ENCODE measurements at places on chromosomes 12 and 14.

- DNase-seq = peak; percentile 94
Observed at GRCh38 chr14:50790589-50790988, 40.4 kb downstream of the NIN start.

DNA sequence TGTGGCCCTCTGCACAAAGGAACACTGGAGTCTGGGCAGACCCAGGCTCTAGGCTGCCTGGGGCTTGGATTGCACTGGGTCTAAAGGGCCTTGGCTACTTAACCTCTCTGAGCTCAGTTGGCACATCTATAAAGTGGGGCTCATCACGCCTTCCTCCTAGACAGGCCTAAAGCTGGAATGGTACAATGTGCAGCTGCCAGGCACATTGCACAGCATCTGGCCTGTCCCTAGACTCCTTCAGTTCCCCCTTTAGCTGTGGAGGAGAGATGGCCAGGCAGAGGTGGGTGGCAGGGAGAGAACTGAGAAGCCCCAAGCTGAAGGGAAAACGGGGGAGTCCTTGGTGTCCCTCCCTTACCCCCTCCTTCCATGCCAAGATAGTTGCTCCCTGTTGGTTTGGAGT, 10.8 kb downstream of the IRF2BPL start:
- DNase-seq = no peak

DNA sequence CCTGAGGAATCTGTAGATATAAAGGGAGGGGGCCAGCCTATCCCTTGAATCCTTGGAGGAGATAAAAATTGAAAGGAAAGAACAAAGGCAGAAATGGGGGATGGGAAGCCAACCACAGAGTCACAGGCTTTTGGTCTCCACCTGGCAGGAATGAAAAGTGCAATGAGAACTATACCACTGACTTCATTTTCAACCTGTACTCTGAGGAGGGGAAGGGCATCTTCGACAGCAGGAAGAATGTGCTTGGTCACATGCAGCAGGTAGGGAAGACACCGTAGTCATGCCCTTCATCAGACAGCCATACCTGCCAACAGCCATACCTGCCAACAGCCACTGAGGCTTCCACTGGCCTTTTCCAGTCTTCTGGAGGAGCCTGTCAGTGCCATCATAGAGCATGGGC, 13.4 kb downstream of the ASB8 start:
- no peak for DNase-seq

DNA sequence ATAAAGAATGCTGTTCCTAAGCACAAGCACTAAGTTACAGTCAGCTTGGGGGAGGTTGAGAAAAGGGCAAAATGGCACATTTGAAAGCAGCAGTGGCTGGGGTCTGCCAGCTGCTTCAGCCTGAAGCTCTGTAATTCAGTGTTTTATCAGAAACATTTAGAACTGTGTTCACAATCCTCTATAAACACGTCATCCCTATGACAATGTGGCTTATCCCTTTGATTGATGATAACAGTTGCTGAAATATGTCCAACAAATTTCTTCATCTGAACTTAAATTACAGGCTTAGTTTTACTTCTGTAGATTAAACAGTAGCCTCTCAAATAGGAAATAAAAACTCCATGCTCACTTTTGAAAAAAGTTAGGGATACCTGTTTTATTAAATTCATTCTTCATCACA, 108.8 kb downstream of the VEZT start:
- DNase-seq = peak; percentile 72

DNA sequence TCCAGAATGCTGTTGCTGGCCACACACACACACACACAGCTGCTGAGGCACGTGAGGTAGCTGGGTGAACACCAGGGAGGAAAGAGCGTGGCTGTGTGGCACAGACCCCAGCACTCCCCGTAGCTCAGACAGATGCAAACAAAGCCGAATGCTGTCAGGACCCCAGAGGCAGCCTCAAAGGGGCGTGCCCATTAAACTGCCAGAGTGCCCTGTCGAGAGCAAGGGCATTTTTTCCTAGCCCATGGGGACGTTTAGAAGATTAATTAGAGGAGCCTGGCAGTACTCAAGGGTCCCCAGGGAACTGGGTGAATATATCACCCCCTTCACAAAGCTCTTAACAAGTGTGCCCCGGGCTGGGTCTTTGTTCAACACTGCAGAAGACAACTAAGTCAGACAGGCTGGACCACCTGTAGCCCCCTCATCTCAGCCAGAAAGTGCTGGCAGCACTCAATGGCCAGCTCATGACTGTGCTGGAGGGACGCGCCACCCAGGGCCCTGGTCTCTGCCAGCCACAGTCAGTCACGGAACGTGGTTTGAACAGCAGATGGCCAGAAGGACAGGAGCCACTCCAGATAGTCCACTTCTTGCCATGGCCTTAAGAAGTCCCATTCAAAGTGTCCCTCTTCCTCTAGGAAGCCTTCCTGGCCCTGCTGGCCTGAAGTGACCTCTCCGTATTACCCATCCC, 37.5 kb downstream of the TTC7B start:
- DNase-seq = no peak

- DNase-seq = no peak
Observed at GRCh38 chr12:99390707-99391106, 256.8 kb upstream of the GARIN6 start.

DNA sequence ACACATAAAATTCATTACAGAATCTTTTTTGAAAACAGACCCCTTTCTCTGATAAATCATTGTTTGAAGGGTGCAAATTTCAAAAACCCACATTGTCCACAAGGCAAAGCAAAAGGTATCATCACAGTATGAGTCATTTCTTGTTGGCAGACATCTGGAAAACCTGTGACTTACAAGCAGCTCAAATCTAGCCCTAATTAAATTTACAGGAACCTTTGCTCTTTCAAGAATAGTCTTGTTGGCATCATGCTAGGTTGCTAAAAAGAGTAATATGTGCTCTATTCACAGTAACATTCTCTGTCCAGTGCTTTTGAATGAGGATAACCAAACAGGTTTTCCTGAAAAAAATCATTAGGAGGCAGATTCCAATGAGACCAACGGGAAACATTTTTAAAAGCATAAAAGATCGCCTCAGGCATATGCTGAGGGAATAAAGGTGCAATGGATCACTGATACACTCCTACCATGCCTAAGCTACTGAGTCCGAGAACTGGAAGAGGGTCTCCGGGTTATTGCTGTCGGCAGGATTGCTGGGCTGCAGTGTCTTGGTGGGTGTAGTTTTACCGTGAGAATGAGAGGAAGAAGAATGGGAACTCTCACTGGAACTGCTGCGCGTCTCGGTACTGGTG, 55.5 kb upstream of the TTC7B start:
- no peak for DNase-seq

DNA sequence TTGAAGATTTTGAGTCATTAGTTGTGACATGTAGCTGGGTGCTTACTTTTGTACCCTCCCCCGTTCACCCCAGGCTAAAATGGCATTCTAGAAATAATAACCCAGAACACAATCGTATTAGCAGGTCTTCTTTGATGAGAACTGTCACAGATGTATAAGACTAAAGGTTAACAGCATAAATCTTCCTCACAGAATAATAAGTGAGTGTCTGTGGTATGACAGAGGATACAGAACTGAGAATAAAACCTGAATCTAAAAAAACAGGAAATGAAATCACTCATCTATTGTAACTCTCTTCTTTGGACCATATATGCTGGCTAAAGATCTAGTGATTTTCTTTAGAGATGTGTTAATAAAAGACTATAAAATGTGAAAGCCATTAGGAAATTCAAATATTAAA, 746.6 kb downstream of the LRFN5 start:
- no peak for DNase-seq

DNA sequence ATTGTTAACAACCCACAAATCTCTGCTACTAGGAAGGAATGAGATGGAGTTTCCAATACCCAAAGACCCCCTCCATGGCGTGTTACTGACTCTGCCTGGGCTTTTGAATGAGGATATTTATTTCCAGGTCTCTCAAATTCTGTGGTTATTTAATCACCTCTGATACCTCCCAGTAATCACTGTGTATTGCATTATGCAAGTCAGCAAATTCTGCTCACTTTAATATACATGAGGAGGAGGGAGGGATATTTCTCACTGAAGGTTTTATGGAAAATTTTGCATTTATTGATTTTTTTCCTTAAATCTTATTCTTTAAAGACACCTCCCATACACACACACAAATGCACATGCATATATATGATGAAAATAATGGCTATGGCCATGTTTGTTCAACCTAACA, 962.9 kb downstream of the VRK1 start:
- DNase-seq = no peak

GRCh38 chr12:84134797-84135366, 777.7 kb downstream of the SLC6A15 start:
- no peak for DNase-seq

Measured in umbilical cord (tissue), 2 donors.